Non-pigmented ciliary epithelial cell (primary cell): ENCODE measurements at places on chromosomes 16 and 17.
A peak's percentile ranks its signal among the peaks of the same experiment; 100 is the strongest.

DNA sequence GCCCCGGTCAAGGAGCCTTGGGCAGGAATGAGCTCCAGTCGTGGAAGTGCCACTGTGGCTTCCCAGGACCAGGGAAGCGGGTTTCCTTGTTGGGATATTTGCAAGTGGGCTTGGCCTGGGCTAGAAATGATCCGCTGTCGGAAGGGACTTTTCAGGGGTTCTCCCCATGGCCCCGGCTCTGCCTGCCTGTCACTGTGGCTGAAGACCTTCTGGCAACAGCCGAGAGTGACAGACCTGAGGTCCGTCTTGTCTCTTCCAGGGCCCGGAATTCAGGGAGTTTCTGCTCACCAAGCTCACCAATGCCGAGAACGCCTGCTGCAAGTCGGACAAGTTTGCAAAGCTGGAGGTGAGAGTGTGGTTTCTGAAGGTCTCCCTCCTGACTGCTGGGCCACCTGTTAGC is 57.7 kb downstream of the OR1D5 start:
- DNase-seq, result no peak

- peak; percentile 75 for DNase-seq
Measured at GRCh38 chr17:63478814-63479494, 2.1 kb downstream of the ACE start.

GRCh38 chr16:54602666-54603065 is 316.1 kb upstream of the IRX3 start:
- DNase-seq, result no peak

DNA sequence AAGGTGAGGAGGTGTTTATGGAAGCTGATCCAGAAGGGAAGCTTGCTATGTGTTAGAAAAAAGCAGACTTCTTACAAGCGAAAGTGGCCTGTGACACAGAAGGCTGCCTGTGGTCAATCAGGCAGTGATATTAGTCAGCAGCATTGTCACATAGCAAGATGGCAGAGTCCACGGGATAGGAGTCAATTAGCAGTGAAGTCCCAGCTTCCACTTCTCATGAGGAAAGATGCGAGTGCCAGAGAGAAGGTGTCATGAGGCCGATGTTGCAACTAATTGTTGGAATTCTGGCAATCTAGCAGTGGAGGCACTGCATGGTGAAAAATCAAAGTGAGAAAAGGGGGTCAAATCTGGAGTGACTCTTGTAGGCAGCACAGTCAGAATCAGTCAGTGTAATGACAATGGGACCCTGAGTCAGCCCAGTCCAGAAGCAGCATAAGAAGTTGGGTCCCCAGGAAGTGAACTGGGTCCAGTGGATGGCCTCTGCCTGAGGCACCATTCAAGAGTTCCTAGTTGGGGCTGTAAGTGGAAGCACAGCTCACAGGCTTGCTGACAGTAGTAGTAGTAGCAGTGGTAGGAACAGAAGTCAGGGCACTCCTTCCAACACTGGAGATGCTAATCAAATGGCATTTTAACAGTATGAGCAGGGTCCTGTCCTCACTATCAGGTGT is 85.1 kb downstream of the TNFRSF13B start:
- no peak for DNase-seq

- DNase-seq, result no peak
Measured at GRCh38 chr17:78316115-78316866, 43.6 kb downstream of the SOCS3 start.

- DNase-seq, result no peak
Measured at GRCh38 chr17:37841232-37841631, 83.0 kb upstream of the TBC1D3K start.

DNA sequence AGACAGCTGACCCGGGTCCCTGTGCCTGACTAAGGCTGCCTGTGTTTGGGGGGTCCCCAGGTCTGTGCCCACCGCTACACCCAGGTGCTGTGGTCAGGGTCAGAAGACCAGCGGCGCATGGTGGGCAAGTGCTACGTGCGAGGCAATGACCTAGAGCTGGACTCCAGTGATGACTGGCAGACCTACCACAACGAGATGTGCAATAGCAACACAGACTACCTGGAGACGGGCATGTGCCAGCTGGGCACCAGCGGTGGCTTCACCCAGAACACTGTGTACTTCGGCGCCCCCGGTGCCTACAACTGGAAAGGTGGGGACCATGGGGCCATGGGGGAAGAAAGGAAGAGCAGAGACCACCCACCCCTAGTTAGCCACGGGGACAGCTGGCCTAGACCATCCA is 12.1 kb downstream of the ITGA3 start:
- DNase-seq, result no peak

DNA sequence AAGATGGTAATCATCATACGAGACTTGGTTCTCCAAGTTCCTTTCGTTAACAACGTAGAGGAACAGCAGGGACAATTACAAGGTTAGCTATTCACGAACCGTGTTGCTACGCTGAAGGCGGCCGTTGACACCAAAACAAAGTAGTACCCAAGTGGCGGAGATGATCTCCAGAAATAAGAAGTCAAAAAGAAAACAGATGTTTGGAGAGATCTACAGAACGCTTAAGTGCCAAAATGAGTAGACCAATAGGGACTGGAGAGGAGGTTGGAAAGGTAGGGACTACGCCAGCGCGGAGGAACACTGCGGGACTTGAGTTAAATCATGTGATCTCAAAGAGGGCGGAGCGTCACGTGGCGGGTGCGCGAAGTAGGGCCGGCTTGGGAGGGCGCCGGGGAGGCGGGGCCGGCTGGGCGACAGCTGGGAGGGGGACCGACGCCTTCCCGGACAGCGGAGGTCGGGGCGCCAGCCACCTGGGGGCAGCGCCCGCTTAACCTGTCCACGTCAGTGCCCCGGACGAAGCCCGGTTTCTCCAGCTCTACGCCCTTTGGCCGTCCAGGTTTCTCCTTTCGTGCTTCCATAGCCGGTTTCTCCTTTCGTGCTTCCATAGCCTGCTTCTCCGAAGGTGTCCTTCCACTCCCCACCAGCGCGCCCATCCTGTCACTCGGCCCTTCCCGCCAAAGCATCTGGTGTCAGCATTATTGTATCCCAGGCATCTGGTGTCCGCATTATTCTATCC is 636 bp upstream of the GABARAP start:
- peak; percentile 76 for DNase-seq

DNA sequence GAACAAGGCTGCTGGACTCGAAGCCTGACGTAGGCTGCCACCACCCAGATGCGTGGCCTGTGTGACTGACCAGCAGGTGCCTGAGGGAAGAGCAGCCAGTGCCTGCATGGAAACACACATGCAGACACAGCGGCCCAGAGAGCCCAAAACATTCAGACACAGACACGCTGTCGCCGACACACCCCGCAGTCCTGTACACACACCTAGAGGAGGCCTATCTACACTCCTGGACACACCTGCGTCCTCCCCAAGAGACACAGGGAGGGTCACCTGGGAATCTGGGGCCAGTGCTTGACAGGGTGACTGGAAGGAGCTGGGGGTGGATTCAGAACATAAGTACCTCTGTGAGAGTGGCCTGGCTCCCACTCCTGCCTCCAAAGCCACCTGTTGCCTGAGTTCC is 6.1 kb upstream of the TSPOAP1 start:
- no peak for DNase-seq

DNA sequence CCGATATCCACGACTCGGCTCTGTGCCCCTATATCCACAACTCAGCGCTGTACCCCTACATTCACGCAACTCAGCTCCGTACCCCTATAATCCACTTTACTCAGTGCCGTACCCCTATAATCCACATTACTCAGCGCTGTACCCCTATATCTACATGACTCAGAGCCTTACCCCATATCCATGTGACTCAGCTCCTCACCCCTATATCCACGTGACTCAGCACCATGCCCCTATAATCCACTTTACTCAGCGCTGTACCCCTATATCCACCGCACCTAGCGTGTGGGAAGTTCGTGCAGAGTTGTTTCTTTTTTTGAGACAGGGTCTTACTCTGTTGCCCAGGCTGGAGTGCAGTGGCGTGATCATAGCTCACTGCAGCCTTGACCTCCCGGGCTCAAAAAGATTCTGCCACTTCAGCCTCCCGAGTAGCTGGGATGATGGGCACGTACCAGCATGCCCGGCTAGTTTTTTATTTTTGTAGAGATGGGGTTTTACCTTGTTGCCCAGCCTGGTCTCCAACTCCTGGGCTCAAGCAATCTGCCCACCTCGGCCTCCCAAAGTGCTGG is 17.4 kb downstream of the CYB5D2 start:
- DNase-seq, result no peak

- no peak for DNase-seq
Measured at GRCh38 chr17:7440113-7440833, 961 bp downstream of the FGF11 start.

DNA sequence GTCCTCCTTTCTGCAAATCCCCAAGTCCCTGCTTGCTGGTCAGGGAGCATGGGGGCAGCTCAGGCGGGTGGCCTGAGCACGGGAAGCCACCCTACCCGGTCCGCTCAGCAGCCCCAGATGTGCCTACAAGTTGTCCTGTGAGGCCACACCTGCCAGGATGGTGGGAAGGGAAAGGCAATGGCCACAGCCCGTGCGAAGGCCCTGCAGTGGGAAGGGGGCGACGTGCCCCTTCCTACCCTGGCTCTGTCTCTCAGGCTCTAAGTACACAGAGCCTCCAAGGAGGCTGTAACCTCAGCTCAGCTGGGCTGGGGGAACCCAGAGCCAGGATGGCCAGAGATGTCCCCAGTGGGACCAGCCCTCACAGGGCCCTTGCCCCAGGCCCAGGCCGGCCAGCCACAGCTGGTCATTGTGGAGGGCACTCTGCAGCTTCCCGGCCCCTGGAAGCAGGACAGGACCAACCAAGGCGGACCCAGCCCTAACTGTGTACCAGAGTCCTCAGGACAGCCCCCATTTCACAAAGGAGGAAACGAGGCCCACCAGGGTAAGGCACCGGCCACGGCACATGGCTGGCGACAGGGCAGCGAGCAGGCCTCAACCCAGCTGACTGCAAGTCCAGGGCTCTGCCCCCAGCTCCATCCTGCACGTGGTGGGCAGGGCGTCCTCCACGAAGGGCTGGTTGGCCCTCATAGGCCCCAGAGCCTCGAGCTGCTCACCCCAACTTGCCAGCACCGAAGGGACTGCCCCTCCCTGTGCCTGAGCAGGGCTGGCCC is 82.3 kb downstream of the RTN4RL1 start:
- no peak for DNase-seq

DNA sequence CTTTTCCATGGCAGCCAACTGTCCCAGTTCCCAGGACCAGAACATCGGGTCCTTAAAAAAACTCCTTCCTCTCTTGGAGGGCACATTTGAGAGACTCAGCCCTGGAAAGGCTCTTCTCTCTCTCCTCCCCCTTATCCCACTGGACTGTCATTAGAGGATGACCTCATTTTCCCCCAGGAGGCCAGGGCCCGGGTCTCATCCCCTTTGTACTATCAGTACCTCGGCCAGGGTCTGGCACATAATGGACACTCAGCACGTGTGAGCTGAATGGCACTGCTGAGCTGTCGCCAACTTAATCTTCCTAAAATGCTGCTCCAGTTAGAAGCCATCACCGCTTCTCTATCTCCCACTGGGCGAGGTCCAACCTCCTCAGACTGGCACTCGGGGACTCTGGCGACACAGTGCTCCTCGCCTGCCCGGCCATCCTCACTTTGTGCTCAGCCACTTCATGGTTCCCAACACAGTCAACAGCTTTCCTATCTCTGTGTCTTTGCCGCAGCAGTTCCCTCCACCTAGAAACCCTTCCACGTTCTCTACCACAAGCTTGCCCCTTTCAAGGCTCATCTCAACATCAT is 3.6 kb upstream of the RHBDL3 start:
- no peak for DNase-seq

DNA sequence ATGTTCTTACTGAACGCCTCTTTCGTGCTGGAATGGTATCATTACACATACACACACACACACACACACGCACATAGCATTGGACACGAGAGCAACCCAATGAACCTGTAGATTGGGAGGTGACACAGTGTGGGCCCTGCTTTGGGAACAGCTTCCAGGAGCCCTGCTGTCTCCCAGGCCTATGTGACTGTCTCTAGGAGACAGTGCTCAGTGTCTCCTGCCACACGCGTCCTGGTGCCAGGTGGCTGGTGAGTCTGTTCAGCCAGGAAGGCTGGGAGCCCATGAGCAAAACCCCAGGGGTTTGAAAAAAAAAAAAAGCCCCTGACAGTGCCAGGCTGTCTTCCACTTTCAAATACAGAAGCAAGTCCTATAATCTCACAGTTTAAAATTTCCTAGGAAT is 2.4 kb upstream of the SPOP start:
- DNase-seq, result no peak

- peak; percentile 68 for DNase-seq
Measured at GRCh38 chr17:69857412-69857835, 217.6 kb upstream of the KCNJ16 start.

DNA sequence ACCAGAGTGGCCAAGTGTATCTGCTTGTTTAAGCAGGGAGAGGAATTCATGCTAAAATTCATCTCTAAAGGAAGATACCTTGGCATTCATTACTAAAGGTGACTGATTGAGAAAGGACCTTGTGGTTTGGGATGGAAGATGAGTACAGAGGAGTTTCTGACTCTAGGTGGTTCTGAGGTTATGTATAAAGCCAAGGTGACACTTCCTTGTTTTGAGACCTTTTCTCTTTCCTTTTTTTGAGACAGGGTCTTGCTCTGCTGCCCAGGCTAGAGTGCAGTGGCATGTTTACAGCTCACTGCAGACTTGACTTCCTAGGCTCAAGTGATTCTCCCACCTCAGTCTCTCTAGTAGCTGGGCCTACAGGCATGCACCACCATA is 9.1 kb downstream of the ABHD15 start:
- no peak for DNase-seq
